ENCODE measurements at places on chromosomes 13 and 19.

DNA sequence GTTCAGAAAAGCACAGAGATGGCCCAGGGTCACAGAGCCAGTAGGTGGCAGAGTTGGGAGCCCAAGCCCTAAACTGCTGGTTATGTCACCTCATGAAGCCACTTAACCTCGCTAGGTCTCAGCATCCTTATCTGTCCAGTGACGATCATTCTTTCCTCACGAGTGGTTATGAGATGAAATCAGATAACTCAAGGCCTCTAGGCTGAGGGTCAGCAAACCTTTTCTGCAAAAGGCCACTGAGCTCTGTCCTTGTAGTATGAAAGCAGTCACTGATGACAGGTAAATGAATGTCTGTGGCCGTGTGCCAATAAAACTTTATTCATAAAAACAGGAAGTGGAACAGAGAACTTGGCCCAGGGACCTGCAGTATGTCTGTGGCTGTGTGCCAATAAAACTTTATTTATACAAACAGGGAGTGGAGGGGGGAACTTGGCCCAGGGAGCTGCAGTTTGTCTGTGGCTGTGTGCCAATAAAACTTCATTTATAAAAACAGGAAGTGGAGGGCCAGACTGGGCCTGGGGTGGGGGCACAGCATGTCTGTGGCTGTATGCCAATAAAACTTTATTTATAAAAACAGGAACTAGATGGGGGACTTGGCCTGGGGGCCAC, 71.2 kb downstream of the GNG7 start:
- no peak for DNase-seq

DNA sequence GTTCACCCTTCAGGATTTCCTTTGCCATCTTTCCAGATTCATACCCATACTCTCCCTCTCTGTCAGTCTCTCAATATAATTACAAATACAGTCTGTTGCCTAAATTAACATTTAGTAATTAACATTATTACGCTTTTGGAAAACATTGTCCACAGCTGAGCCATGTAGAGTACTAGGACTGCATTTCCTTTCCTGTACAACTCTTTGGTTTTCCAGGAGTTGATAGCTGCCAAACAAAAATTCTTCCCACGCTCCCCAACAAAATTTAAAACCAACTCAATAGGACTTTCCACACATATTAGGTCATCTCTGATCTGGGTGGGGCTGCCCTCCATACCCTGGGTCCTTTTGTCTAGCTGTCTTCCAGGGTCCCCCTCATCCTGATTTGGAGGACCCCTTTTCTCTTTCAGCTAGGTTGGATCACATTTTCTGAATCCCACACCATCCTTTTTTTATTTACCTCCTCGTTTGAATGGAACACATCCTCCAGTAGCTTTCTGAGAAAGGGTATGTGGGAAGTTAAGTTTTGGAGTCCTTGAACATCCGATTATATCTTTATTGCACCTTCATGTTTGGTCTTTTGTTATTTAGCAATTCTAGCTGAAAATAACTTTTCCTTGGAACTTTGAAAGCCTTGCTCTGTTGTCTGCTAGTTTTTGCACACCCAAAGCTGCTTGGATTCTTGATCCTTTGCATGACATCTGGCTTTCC, 17.7 kb downstream of the ONECUT3 start:
- no peak for DNase-seq

DNA sequence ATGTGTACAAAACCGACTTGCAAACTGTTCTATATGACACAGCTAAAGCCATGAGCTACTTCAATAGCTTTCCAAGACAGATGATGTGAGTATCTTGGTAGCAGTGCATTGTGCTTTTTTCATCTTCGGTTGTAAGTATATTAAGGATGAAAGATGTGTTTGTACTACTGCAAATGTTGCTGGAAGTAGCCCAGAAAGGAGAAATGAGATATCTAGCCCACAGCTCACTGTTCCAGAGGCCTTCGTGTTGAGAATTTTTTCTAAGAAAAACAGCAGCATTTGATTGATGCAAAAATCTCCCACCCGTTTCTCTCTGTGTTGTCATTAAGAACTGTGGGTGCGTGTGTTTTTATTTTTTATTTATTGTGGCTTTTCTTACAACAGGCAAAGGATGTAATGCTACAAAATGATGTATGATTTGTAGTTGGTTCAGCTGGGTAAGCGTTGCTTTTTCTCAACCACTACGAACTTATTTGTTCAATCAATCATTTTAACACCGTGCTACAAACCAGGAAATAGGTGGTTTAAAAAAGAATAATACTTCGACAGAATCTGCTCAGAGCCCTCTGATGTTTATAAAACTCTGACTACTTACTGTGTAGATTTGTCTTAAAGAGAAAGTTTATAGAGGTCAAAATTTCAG, 41.6 kb upstream of the RFC3 start:
- DNase-seq, result no peak

DNA sequence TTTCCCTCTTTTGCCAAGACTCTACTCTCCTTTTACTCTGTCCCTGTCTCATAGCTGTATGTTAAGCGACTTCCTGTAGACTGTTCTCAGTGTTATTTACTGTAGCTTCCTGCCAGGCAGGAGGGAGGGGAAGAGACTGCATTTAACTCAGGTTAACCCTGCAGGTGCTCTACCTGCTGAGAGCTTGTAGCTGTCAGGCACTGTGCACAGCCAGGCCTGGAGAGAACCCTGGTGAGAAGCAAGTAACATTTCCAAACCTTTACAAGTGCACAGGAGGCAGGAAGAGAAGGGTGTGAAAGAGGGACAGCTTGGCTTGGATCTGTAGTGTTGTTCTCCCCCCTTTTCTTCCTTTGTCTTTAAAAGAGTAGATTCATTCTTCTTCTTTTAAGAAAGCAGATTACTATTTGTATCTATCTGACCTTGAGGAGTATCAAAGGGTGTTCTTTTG, 167.1 kb downstream of the LMO7 start:
- DNase-seq, result peak; percentile 48
